ENCODE measurements at places on chromosomes 13 and 19.
A peak's percentile ranks its signal among the peaks of the same experiment; 100 is the strongest.

DNA sequence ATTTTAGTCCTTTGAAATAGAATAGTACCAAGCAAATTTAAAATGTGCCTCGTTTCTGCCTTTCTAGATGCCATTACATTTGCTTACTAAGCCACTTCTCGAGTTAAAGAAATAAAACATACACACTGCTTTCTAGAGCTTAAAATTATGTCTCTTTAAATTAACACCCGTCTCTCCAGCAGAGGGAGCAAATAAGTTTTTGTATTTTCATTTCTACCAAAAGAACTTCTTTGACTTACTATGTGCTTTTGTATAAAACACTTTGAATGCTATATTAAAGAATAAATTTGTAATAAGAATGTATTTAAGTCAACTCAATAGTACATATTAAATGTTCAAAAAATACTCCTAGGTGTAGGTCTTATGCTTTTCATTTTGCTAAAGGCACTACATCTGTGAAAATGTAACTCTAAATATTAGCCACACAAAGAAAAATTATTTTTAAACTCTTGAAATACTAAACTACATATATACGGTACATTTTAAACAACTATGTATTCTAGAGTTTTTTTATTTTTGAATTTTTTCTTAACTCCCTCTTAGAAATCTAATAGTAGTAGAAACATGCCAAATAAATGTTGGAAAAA lies 269.3 kb upstream of the MIR17HG start:
- DNase-seq, result no peak

DNA sequence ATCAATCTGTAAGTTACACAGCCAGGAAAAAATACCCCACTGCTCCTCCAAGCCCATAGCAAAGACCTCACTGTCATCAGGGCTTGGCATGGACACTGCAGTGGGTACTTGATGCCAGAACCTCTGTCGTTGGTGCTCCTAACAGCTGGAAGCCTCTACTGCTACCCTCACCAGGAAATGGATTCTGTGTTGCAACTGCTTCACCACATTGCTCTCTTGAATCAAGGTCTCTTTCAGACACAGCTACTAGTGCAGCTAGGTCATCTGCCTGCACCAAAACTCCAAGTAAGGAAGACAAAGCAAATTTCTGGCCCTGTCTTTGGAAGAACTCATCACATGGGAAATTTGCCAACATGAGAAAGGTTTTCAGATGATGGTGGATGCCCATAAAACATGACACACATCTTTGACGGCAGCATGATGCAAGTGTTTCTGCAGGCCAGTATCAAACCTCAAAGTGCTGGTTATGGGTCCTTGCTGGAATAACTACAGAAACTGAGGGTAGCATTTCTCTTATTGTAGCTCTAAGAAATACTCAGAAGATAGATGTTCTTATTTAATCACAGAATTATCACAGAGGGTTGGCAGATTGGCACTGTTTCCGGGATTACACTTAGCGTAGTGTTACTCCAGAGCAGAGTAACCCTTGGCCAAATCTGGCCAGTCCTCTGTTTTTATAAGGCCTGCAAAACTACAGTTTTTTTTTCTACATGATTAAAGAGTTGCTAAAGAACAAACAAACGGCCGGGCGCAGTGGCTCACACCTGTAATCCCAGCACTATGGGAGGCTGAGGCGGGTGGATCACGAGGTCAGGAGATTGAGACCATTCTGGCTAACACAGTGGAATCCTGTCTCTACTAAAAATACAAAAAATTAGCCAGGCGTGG lies 12.9 kb upstream of the PCCA start:
- DNase-seq, result no peak

GRCh38 chr13:33180122-33180804 lies 105.3 kb downstream of the STARD13 start:
- DNase-seq, result no peak

- DNase-seq, result peak; percentile 75
Observed at GRCh38 chr19:35959040-35959967, 23.1 kb downstream of the LRFN3 start.

GRCh38 chr13:26022538-26023292 lies 29.1 kb downstream of the SHISA2 start:
- DNase-seq, result no peak

- no peak for DNase-seq
Observed at GRCh38 chr13:89827552-89827951, 1519.9 kb upstream of the MIR17HG start.

- no peak for DNase-seq
Observed at GRCh38 chr13:103960001-103960400, 893.8 kb upstream of the SLC10A2 start.

DNA sequence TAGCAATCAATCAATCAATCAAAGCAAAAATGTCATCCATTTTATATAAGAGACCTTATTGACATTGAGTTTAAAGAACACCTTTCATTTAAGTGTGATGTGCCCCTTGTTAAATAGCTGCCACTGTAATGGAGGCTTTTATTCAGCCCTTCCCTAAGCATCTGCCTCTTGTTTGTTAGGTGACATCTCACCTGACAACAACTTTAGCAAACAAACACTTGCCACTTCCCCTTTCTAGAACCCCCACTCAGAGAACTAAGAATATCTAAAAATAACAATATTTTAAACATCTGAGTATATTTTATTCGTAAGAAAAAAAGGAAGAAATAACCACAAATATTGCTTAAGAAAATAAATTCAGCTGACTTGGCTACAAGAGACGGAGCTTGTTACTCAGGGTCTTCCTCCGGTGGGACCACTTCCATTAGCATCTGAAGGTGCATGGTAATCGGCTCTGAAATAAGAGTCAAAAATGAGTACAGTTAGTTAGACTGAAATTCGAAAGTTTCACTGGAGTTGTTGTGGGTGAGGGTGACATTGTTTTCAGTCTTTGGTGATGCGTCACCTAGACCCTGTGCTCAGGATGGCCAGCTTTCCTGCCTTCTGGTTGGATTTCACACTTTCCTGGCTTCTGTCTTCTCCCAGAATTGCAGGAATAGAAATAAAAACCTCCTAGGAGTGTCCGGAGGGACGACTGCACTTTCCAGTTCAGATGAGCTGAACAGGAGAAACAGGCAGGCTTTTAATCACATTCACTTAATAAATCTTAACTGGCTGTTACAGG lies 39.1 kb downstream of the SLC7A9 start:
- no peak for DNase-seq

- DNase-seq, result no peak
Observed at GRCh38 chr13:36795463-36795862, 23.6 kb upstream of the RFXAP start.

DNA sequence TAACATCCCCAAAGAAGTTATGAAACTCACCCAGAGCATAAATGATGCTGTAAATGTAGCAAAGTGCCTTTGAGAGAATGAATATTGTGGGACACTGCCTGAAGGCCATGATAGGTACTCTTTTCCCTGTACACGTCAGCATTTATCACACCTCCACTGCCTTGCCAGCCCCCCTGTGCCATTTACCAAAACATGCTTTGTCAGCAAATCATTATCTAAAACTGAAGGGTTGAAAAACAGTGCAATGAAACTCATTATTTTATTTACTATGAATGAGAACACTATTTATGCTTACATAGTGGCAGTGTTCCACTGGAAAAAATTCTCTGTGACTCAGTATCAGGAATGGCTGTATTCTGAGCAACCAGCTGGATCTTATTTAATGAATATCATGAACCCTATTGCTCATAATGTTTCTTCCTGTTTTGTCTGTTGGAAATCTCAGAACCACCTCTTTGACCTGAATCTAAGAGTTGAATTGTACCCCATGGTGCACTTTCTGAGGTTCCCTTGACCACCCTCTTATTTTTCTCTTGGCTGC lies 564.1 kb downstream of the DCT start:
- DNase-seq, result no peak

DNA sequence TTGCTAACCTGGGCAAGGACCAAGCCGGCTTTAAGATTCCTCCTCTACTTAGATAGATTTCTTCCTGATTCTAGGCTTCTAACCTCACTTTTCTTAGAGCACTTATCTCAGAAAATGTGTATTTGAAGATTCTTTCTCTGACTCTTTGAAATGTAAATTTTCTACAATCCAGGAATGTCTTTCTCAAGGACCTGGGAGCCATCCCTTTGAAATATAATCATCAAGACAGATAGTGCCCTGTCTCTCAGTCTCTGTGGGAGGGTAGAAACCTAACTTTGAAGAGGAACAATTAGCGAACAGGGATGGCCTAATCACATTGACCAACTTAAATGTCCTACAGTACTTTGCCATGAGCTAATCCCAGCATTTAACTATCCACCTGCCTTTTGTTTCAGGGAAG lies 1646.0 kb downstream of the PCDH9 start:
- no peak for DNase-seq

- no peak for DNase-seq
Observed at GRCh38 chr13:68176475-68176874, 946.3 kb upstream of the PCDH9 start.

GRCh38 chr19:29067831-29068230 lies 145.1 kb downstream of the UQCRFS1 start:
- no peak for DNase-seq

DNA sequence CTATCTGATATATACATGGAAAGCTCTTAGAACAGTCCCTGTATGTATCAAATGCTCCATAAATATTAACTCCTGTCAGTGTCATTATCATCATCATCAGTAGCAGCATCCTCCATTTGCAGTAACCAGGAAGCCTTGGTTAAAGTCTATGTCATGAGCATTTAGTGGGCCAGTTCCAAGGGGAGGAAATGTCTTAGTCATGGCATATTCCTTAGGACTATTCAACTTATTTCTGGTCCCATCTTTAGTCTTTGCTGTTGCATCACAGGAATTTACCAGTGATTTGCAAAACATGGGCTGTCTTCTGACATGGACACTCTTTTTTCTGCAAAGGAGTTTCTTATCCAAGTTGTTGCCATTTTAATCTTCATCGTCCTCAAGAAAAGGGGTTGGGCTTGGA lies 98.4 kb downstream of the WDFY2 start:
- DNase-seq, result no peak

DNA sequence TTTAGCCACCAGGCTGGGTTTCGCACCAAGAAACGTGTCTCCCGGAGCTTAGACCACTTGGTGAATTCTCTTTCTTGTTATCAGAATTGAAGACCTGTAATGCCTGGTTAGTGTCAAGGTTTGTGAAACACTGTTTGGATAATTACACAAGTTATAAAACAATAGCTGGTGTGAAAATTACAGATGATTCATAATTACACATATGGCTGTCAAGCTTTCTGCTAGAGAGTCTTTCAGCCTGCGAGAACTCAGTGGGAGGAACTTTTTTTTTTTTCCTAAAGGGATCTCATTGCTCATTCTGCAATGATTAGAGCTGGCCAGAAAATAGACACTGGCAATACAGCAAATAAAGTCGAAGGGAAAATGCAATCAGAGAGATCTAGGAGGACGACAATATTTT lies 13.4 kb upstream of the KLK4 start:
- no peak for DNase-seq

DNA sequence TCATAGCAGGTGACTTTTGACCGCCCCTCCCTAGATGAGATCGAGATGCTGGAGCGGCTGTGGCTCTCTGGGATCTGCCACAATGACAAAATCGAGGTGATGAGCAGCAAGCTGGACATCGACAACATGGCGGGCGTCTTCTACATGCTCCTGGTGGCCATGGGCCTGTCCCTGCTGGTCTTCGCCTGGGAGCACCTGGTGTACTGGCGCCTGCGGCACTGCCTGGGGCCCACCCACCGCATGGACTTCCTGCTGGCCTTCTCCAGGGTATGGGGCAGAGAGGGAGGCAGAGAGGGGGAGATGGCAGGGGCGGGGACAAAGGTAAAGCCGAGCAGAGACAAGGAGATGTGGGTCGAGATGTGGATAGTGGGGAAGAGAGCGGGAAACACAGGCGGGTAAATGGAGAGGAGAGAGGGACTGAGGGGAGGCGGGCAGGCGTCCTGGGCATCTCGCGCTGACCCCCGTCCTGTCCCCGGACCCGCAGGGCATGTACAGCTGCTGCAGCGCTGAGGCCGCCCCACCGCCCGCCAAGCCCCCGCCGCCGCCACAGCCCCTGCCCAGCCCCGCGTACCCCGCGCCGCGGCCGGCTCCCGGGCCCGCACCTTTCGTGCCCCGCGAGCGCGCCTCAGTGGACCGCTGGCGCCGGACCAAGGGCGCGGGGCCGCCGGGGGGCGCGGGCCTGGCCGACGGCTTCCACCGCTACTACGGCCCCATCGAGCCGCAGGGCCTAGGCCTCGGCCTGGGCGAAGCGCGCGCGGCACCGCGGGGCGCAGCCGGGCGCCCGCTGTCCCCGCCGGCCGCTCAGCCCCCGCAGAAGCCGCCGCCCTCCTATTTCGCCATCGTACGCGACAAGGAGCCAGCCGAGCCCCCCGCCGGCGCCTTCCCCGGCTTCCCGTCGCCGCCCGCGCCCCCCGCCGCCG lies 3.4 kb upstream of the GRWD1 start:
- DNase-seq, result no peak

GRCh38 chr13:33249066-33249465 lies 36.5 kb downstream of the STARD13 start:
- DNase-seq, result no peak

DNA sequence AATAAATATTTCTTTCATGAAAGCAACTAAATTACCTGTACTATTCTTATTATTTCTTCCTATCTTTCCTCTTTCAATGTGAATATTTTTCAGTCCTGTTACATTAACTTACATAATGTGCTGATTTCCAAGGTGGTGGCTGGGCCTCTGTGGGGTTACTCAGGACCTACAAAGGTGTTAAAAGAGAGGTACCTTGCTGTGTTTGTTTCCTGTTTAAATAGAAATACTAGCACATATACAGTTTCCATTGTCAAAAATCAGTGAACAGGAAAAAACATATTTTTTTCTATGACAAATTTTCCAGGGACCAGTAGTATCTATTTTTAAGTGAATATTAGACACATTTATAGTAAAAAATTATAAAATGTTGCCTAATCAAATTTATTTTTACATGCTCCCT lies 8.7 kb upstream of the PCDH9 start:
- no peak for DNase-seq

DNA sequence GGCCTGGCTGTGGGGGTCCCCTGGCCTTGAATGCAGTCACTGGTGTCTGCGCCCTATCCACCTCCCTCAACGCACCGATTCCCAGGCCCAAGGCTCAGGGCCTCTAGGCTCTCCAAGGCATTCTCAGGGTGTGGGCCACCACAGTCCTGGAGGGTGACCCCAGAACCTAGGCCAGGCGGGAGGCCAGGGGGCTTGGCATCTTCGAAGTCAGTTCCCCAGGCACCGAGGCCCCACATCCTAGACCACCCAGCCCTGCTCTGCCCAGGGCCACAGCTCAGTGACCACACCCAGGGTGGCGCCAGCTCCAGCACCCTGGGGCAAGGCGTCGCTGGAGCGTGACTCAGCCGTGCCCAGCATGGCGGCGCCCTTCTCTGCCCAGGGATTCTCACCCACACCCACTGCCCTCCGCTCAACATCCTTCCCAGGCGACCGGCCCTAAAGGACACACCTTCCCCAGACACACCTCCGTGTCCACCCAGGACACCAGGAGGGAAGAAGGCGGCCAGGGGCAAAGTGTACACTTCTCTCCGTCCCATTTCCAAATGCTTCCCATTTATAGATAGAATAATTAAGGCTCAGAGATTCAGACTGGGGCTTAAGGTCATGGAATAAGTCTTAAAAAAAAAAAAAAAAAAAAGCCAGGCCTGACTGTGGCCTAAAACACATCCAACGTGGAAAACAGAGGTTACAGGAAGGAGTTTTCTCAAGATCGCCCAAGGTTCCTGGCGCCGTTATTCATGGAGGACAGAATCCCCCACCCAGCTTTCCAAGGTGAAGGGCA lies 36.4 kb upstream of the NANOS3 start:
- no peak for DNase-seq

Measured in T-helper 17 cell (primary cell).